Cardiac ventricle fibroblast (primary cell): ENCODE measurements at places on chromosomes 5 and 9. TPM values are rescaled to one million over a fixed set of nuclear protein-coding genes. Genes with fewer than 3 reads are reported as not detected.

The PCDHGB1 gene
- 1.6 and 2.6 TPM in 2 replicates for total RNA-seq

The MARVELD2 gene
- total RNA-seq = 0.24 TPM in 1 of 2 replicates, not detected in the other

The DPP7 gene
- total RNA-seq = 97.4 and 113 TPM in 2 replicates

The PAPPA gene
- total RNA-seq = 78.9 and 80.3 TPM in 2 replicates

The PCDHGA10 gene
- 8.7 and 11.3 TPM in 2 replicates for total RNA-seq

The DPH7 gene
- total RNA-seq = 11.9 TPM in 2 replicates

The KIF24 gene
- total RNA-seq = 0.56 and 0.78 TPM in 2 replicates

The CENPH gene
- 1.6 and 8.8 TPM in 2 replicates for total RNA-seq

The FRRS1L gene
- total RNA-seq = 0.10 and 0.25 TPM in 2 replicates

The TAF1L gene
- not detected in 2 replicates for total RNA-seq

The NUTM2F gene
- not detected in 2 replicates for total RNA-seq

The NOP16 gene
- 19.1 and 19.6 TPM in 2 replicates for total RNA-seq

The FOXD4L6 gene
- 0.19 TPM in 1 of 2 replicates, not detected in the other for total RNA-seq

The RNF208 gene
- total RNA-seq = not detected in 2 replicates

The OR1L6 gene
- total RNA-seq = not detected in 2 replicates

The FAM151B gene
- 1.9 and 2.9 TPM in 2 replicates for total RNA-seq

The LAMC3 gene
- 3.2 and 4.0 TPM in 2 replicates for total RNA-seq

The OR1J2 gene
- not detected in 2 replicates for total RNA-seq
